ENCODE measurements at places on chromosomes 6 and 20.
A peak's percentile ranks its signal among the peaks of the same experiment; 100 is the strongest.

- no peak for DNase-seq
Observed at GRCh38 chr20:45857882-45858216, 435 bp downstream of the ZSWIM3 start.

- DNase-seq = no peak
Observed at GRCh38 chr6:107564589-107564951, 74.7 kb downstream of the SOBP start.

DNA sequence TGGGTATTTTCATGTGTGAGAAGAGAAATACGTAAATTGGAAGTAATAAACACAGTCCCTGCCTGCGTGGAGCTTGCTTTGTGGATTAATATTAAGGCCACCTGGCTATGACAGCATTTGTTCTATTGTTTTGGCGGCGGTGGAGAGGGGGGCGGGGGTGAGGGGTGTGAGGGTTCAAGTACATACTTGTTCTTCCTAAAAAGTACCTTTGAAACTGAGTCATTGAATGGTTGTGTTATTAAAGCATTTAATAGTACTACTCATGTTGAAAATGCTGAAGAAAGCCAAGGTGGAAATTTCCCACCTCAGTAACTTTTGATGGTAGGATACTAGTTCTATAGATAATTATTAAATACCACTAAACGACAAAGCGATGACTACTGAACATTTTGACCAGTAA lies 95.0 kb downstream of the FOXC1 start:
- no peak for DNase-seq

DNA sequence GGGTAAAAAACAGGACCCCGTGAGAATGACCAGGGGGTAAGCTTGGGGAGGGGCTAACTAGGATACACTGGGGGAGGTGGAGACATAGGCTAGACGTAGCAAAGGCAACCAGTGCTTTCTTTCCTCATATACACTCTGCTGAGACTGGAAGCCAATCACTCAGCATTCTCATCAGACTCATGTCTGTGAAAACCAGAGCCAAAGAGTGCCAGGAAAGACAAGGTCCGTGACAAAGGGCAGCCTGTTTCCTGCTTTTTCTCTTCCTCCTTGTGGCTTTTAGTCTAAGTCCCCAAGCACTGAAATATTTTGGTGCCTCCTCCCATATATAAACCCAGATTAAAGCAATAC lies 97.9 kb upstream of the NEDD9 start:
- no peak for DNase-seq

GRCh38 chr6:81838031-81838430 lies 85.5 kb upstream of the TENT5A start:
- DNase-seq = no peak

GRCh38 chr6:3350252-3350796 lies 91.6 kb downstream of the PSMG4 start:
- DNase-seq = no peak

- no peak for DNase-seq
Observed at GRCh38 chr6:160790028-160790792, 88.2 kb downstream of the PLG start.

GRCh38 chr20:62808211-62808865 lies 3.7 kb downstream of the OGFR start:
- peak; percentile 56 for DNase-seq

DNA sequence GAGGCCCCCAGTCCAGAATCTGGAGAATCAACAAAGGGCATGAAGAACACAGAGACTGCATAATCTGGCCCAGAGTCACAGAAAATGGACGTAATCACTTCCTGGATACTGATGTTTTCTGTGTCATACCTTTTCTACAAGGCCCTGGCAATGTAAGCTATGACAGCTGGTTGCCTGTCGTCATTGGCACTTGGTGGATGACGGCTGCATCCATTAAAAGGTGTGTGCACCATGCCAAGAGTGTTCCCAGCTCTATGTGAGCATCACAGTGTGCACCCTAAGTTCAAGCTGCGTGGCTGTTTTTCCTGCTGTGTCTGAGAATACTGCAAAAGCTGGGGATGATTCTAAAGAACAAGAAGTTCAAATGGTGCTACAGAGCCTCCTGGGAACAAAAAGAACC lies 275.2 kb upstream of the CNR1 start:
- no peak for DNase-seq

- DNase-seq = no peak
Observed at GRCh38 chr20:17645546-17646208, 36.4 kb downstream of the RRBP1 start.

DNA sequence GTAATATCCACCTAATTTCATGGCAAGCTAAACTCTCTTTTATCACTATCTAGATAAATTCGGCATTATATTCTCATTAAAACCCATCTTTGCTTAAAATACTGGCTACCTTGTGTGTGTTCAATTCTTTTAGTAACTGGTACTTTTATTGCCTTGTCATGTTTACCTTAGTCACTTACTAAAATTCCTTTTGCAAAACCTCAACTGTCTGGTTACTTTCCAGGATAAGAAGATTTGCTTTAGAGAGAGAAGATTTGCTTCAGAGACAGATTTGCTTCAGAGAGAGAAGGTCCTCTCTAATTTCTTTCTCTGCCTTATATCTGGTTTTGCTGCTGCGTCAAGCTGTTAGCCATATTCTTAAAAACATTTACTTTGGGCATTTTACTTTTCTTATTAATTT lies 151.5 kb upstream of the MLIP start:
- no peak for DNase-seq

GRCh38 chr20:33127422-33128097 lies 40.4 kb upstream of the BPIFA2 start:
- no peak for DNase-seq

GRCh38 chr6:98941319-98941718 lies 6.4 kb downstream of the FBXL4 start:
- DNase-seq = no peak

DNA sequence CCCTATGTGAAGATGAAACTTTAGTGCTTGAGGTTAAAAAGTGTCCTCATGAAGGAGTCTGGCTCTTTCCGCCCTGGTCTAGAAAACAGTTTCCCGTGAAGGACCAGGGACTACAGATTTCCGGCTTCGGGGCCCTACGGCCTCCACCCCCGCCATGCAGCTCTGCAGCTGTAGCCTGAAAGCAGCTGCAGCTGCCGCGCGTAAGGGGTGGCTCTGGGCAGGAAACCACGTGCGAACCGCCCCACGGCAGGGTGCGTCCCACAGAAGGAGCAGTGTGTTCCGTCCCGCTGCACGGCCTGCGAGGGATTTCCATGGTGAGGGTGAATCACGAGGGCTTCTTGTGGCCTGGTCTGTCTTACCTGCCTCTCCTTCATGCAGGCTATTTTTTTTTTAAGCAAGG lies 117.0 kb downstream of the ERMARD start:
- peak; percentile 39 for DNase-seq

GRCh38 chr20:38864662-38865061 lies 59.2 kb downstream of the PPP1R16B start:
- DNase-seq = no peak

- DNase-seq = no peak
Observed at GRCh38 chr6:18209539-18210197, 54.4 kb downstream of the KDM1B start.

- DNase-seq = no peak
Observed at GRCh38 chr20:6630514-6630913, 137.0 kb upstream of the BMP2 start.

- DNase-seq = no peak
Observed at GRCh38 chr6:105780146-105780860, 305.8 kb upstream of the PRDM1 start.

DNA sequence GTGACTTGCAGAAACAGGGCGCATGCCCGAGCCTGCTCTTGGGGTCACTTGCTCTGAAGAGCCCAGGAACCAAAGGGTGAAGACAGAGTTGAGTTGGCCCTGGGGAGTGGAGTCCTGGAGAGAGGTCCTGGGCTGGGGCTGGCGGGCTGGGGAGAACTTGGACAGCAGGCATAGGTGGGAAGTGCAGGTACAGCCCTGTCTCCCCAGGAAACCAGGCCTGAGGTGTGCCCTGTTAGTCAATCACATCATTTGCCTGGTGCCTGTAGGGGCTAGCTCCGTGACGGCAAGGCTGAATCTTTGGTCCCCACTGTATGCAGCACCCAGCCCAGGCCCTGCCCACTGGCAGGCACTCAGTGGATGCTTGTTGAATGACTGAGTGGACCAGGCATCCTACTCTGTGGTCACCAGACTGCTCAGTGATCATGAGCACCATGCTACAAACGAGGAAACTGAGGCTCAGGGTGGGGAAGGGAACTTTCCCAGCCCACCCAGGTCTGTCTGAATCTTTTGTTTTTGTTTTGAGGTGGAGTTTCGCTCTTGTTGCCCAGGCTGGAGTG lies 15.6 kb upstream of the NOL4L start:
- DNase-seq = no peak

GRCh38 chr6:141464490-141464889 lies 668.2 kb upstream of the GJE1 start:
- no peak for DNase-seq

DNA sequence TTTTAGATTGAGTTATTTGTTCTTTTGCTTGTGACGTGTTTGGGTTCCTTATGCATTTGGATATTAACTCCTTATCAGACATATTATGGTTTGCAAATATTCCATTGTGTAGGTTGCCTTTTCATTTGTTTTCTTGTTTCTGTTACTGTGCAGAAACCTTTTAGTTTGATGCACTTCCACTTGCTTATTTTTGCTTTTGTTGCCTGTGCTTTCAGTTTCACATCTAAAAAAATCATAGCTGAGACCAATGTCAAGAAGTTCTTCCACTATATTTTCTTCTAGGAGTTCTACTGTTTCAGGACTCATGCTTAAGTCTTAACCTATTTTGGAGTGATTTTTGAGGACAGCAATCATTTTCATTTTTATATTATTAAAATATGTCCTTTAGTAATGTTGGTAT lies 113.5 kb downstream of the EPM2A start:
- no peak for DNase-seq

- DNase-seq = no peak
Observed at GRCh38 chr6:36920546-36920945, 34.0 kb upstream of the PI16 start.

DNA sequence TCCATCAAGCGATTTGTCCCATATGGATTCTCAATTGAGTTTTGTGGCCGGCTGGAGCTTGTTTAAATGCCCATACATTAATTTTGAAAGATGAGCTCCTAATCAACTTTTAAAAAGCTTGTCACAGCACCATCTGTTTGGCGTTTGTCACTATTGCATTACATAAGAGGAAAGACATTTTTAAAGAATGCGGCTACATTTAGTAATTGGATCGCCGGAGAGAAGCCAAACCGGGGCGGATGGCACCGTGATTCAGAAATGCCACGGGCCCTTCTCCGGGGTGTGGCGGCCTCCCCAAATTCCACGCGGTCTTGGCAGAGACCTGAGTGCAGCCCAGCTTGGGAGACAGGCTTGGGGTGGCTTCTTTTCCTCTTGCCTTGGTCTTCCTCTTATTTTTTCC lies 67.7 kb upstream of the ZNFX1 start:
- DNase-seq = no peak

DNA sequence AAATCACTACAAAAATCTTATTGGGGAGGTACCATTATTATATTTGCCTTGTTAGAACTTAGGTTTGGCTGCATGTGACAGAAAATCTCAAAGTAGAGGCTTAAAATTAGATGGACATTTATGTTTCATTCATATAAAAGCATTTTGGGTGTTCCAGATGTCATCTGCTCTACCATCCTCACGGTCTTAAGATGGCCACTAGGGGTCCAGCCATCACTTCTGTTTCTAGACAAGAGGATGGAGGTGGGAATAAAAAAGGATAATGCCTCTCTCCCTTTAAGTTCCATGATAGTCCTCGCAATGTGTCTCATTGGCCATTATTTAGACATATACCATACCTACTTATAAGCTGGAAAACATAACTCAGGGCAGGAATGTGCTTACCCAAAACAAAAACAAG lies 929.5 kb downstream of the KIF16B start:
- DNase-seq = no peak

- no peak for DNase-seq
Observed at GRCh38 chr6:11806561-11807317, 28.1 kb upstream of the ADTRP start.

DNA sequence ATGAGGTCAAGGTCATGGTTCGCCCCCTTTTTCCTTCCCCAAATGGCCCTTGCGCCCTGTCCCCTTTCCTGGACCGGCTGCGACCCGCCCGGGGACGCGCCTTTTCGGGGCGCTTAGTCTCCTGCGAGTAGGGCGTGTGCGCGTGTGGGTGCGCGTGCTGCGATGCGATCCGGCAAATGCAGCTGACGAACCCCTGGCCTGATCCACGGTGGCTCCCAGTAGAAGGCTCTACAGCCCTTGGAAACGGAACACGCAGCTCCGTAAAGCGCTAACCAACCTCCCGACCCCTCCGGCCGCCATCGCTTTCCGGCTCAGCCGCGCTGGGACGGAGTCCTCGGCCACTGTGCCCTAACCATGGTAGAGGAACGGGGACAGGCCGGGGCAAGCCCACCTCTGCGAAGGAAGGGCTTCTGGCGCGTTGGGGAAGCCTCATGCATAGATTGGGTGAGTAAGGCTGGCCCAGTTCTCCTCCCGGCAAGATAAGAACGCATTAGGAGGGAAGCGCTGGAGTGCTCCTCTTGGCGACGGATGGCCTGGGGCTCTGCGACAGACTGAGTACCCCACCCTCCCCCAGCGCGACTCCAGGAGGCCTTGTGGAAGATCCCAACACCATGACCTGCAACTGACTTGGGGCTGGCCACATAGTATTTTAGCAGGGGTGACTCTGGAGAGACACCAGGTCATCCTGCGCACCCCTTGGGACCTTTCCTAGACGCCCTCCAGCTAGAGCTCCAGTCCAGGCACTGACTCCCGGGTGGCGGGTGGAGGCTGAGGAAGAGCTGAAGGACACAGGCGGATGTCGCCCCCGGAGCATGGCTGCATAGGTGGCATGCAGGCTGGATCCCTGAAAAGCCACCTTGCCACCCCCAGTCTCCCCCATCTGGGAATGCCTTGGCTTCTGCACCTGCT lies 1.1 kb upstream of the SLC4A11 start:
- no peak for DNase-seq

GRCh38 chr20:60038400-60039008 lies 80.3 kb downstream of the CDH26 start:
- no peak for DNase-seq

GRCh38 chr6:88899569-88900316 lies 63.7 kb downstream of the RNGTT start:
- no peak for DNase-seq

DNA sequence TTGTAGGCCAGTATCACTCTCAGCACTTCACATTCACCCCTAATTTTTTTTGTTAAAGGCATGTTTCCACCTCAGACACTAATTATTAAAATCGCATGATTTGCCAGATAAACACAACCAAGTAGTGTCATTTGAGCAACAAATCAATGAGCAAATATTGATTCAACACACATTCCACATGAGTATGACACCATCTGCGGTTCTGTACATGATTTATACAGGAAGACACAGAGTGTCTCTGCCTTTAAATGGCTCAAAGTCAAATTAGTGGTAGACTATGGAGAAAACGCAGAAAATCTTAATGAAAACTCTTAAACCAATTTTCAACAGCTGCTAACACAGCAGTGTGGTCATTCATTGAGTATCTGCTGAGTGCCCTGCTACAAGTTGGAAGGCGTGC lies 300.2 kb downstream of the SOX4 start:
- no peak for DNase-seq

DNA sequence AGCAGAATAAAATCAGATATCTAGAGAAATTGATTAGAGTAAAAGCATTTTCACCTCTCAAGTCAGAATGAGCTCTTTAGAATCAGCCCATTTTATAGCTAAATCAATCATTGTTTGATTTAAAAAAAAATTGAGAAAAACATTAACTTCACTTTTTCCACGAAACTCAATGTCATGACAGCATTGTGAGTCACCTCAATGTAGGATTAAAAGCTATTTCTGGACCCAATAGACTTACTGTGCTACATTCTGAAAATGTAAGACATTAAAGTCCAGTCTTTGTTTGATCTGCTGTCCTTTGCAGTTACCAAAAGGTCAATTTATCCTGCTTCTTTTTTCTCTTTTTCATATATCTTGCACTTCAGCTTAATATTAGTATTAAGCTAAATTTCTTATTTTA lies 519.4 kb upstream of the ZNF337 start:
- DNase-seq = no peak

Data from activated effector memory CD4-positive, alpha-beta T cell treated with Interleukin-2 at 50 U/mL for 16 hours (primary cell).